Activated CD4-positive, alpha-beta T cell treated with anti-CD3 and anti-CD28 coated beads, Interleukin-2, amount 50 U/mL, for 16 hours (primary cell): ENCODE measurements at places on chromosomes 1 and 21.

DNA sequence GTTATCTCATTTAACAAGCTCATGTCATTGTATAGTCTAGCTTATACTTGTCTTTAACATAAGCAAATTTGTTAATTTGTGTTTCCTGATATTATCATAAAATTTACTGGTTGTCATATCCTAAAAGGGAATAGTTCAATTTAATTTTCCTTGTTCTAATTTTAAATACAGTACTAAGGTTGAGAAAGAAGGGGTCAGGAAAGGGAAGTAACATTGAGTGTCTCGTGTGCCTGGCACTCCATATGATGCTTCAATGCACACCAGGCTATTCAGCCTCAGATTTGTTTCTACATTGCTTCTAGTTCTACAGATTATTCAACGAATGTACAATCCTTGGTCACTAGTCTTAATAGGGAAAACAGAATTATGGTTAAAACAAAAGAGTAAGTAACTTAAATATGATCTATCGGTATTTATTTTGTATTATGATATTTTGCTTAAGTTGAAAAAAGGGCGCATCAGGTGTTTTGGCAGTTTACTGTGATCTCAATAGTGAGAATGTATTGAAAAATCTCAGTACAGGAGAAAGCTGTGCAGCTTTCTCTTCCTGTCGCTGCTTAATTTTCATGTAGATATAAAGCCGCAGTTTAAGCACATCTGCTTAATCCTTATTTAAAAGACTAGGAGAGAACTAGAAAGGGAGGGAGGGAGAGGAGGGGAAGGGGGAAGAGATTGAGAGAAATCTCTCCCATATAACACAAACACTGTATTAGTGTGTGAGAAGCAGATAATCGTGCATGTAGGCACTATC is 13.0 kb downstream of the PTPRC start:
- no peak for DNase-seq

DNA sequence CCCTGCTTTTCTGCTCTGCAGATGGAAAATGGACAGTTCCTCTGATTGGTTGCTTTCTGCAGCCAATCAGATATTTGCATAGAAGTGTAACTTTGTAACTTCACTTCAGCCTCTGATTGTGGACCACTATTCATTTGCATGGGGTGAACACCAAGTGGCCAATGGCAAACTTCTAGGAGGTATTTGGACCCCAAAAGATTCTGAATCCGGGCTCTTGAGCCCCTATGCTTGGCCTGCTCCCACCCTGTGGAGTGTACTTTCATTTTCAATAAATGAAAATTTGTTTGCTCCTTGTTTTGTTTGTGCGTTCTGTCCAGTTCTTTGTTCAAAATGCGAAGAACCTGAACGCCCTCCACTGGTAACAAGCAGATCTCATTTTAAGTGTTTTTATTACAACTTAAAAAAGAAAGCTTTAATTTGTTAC is 6.4 kb upstream of the GSTM4 start:
- DNase-seq: no peak

- DNase-seq: peak; percentile 51
Measured at GRCh38 chr1:91556556-91556955, 55.9 kb downstream of the CDC7 start.

GRCh38 chr1:230839173-230839572 is 29.1 kb downstream of the C1orf198 start:
- DNase-seq: no peak

- no peak for DNase-seq
Measured at GRCh38 chr1:152933196-152933595, 13.8 kb upstream of the SPRR5 start.

DNA sequence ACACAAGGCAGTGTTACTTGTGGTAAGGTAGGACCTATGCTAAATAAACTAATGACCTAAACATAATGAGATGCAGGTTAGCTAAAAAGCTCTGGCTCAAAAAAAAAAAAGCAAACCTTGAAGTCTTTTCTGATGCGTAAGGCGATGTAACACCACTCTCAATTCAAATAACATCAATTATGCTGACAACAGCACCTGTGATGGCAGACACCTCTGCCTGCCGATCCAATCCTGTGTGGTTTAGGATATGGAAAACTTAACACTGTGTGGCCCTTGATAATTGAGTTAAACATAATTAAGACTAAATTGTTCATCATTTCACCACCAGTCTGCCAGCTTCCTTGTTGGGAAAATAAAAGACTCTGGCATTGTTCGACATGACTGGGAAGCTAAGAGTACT is 9.1 kb downstream of the RPAP2 start:
- no peak for DNase-seq

DNA sequence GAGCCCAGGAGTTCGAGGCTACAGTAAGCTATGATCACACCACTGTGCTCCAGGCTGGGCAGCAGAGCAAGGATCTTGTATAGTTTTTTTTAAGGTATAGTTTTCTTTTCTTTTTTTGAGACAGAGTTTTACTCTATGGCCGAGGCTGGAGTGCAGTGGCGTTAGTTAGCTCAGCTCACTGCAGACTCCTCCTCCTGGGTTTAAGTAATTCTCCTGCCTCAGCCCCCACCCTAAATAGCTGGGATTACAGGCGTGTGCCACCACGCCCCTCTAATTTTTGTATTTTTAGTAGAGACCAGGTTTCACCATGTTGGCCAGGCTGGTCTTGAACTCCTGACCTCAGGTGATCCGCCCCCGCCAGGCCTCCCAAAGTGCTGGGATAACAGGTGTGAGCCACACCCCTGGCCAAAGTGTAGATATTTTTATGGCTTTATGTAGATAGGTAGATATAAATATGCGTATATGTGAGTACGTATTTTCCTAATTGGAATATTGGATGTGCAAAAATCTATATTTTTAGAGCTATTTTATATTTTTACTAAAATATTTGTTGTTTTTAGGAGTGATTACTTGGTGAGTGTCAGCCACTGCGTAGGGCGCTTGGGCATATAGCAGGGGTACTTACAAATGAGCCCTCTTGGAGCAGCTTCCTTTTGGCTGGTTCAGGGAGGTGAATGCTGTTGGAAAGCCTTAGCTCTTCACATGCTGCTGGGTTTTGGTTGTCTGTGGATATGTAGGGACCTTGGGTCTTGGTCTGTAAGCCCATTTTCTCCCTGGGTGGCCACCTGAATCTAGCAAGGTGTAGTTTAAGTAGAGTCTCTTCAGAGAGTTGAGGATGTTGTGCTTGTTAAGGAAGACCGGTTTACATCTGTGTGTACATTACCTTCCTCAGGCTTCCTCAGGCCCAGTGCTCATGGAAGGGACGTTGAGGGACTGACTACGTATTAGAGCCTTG is 9.5 kb downstream of the KDM4A start:
- DNase-seq: no peak

GRCh38 chr1:158101927-158102326 is 78.8 kb upstream of the CD1D start:
- DNase-seq: no peak

- no peak for DNase-seq
Measured at GRCh38 chr1:166953491-166953890, 21.8 kb downstream of the ILDR2 start.

GRCh38 chr1:160575112-160575664 is 4.1 kb downstream of the CD84 start:
- no peak for DNase-seq

GRCh38 chr21:46442938-46443337 is 15.8 kb upstream of the DIP2A start:
- DNase-seq: no peak

DNA sequence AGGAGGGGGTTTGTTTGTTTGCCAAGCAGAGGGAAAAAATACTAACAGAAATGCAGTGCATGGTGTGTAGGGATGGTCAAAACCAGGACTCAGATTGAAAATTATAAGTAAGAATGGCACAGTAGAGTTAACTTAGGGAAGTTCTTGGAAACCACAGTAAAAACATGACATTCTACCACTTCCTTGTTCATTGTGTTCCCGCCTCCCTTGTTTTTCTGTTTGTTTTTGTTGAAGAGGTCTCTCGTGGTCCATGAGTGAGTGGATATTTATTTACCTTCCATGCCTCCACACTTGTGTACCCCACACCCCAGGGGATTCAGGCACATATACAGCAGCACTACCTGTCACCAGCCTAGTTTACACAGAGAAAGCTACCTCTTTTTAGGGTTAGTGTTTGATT is 69.6 kb downstream of the OLFML2B start:
- no peak for DNase-seq

GRCh38 chr1:153402226-153402625 is 11.4 kb upstream of the S100A8 start:
- no peak for DNase-seq

GRCh38 chr1:177627148-177627910 is 342.5 kb downstream of the SEC16B start:
- no peak for DNase-seq

DNA sequence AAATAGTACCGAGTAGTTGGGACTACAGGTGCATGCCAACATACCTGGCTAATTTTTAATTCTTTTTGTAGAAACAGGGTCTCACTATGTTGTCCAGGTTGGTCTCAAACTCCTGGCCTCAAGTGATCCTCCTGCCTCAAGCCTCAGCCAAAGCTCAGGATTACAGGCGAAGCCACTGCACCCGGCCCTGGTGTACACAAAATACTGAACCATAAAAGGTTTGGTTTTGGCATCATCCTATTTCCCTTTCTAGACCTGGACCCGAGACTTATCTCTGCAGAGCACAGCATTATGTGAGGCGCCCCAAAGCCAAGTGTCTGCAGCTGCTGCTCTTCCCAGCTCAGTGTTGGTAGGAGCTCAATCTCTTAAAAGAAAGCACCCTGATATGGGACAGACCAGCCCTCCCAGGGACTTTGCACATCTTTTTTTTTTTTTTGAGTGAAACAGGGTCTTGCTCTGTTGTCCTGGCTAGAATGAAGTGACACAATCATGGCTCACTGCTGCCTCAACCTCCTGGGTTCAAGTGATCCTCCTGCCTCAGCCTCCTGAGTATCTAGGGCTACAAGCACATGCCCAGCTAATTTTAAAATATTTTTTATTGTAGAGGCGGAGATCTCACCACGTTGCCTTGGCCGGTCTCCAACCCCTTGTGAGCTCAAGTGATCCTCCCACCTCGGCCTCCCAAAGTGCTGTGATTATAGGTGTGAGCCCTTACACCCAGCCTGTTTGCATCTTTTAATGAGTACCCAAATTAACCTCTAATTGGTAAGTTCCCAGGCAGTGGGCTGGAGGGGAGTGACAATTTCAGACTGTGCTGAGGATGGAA is 20.4 kb downstream of the TEX35 start:
- no peak for DNase-seq

DNA sequence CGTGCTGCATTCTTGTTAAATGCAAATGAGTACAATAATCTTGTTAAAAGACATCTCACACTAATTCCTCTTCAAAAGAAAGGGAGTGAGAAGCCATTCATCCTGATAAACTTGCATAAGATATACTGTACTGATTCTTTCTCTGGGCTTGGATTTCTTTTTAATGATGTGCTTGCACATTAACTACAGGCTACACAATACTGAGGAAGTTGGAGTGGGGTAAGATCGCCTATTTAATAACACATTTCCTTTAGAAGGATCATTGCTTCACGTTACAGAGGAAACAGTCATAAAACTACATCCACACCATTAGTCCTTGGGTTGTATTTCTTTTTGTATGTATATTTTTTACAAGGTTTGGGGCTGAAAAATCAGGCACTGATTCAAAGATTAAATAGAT is 36.6 kb downstream of the NRIP1 start:
- DNase-seq: no peak

DNA sequence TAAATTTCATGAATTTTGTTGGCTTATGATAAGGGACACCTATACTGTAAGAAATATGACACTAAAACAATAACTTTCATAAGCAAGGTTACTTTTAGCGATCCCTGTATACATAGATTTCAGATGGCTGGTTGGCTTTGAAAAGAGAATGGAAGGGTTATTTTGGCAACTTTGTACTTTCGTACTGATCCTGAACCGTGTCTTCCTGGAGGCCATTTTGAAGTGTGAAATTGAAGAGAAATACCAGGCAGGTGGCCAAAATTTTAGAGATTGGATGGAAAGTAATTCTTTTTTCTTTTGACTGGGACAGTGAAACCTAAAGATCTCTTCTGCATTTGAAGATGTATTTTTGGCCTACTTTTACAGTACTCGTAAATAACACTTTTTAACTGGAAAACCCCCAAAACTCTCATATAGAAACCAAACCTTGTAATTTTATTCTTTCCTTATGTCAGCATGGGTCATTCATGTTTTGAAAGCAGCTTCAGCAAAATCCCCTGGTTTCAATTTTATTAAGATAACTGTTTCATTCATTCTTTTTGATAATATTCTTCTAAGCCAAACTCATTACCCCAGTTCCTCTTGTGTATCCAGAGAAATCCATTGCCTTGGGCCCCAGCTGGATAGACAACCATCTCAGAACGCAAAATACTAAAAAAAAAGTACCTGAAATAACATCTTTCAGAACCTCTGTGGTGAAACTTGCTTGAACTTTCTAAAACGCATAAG is 38.4 kb upstream of the ZNF281 start:
- DNase-seq: peak; percentile 88
